ENCODE measurements at places on chromosomes 7 and 10. TPM values are rescaled to one million over a fixed set of nuclear protein-coding genes. Genes with fewer than 3 reads are reported as not detected.

The VSIR gene
- 0.36 TPM for total RNA-seq

The BRAT1 gene
- 16.7 TPM for total RNA-seq

The CXCL12 gene
- not detected for total RNA-seq

The ASB4 gene
- 1.1 TPM for total RNA-seq

- peak overlapping the region; percentile 71 for H3K27ac ChIP-seq
- H3K36me3 ChIP-seq: peaks cover 3% of the 10 kb centered on the region
- H3K4me3 ChIP-seq: peak overlapping the region; percentile 96
- H3K4me1 ChIP-seq: peaks cover 18% of the 10 kb centered on the region
Observed at GRCh38 chr10:5447611-5448071, 35.3 kb downstream of the NET1 start.

DNA sequence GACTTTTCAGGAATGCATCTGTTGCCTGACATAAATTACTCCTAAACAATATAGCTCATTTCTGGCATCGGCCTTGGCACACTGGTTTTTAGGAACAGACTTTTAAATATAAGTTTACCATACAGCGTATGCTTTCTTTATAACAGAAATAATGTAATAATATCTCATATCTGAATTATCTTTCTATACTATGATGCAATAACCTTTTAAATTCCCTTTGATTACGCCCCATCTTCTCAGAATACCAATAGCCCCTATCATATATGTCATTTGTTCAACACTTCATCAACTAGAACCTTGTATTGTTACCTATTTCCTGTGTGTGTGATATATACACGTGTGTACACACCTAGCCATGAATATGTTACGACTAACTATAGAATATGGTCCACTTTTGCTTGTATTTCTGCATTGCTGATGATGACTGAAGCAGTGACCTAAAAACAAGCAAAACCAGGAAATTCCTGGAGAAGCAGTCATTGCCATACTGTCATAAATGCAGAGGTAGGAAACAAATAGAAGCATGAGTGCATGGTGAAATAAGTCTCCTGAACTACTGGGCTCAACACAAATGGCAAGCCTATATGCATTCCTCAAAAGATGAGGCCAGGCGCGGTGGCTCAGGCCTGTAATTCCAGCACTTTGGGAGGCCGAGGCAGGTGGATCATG, 618.4 kb upstream of the NRP1 start:
- H3K27me3 ChIP-seq: no peaks in the 10 kb centered on the region
- no peaks in the 10 kb centered on the region for H3K4me1 ChIP-seq
- H3K27ac ChIP-seq: no peak overlapping the region
- no peak for DNase-seq
- no peaks in the 10 kb centered on the region for H3K36me3 ChIP-seq
- no peak overlapping the region for H3K4me3 ChIP-seq

DNA sequence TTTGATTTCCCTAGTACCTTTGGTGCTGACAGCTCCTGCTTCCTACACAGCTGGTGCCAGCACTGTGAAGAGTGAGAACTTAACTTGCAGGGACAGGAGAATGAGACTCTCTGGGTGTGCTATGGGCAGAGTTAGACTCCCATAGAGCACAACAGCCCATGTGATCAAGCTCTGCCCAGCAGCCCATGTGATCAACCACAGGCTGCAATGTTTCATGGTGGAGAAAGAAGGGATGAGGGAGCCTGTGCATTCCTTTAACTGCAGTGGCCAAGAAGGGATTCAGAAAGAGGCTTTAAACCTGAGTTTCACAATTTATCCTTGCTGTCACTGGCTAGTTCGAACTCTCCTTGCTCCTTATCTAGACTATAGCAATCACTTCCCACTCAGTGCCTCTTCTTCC, 10.0 kb upstream of the MEST start:
- no peaks in the 10 kb centered on the region for H3K36me3 ChIP-seq
- H3K27me3 ChIP-seq: no peaks in the 10 kb centered on the region
- peaks cover 10% of the 10 kb centered on the region for H3K4me1 ChIP-seq
- no peak overlapping the region for H3K27ac ChIP-seq
- DNase-seq: no peak
- no peak overlapping the region for H3K4me3 ChIP-seq

GRCh38 chr7:143322760-143323633, 7.1 kb downstream of the CLCN1 start:
- no peaks in the 10 kb centered on the region for H3K36me3 ChIP-seq
- no peak for DNase-seq
- H3K4me3 ChIP-seq: no peak overlapping the region
- peaks cover 31% of the 10 kb centered on the region for H3K4me1 ChIP-seq
- no peaks in the 10 kb centered on the region for H3K27me3 ChIP-seq
- no peak overlapping the region for H3K27ac ChIP-seq

GRCh38 chr10:20944789-20945502, 47.8 kb upstream of the NEBL start:
- peaks cover 14% of the 10 kb centered on the region for H3K27me3 ChIP-seq
- no peaks in the 10 kb centered on the region for H3K36me3 ChIP-seq
- DNase-seq: no peak

DNA sequence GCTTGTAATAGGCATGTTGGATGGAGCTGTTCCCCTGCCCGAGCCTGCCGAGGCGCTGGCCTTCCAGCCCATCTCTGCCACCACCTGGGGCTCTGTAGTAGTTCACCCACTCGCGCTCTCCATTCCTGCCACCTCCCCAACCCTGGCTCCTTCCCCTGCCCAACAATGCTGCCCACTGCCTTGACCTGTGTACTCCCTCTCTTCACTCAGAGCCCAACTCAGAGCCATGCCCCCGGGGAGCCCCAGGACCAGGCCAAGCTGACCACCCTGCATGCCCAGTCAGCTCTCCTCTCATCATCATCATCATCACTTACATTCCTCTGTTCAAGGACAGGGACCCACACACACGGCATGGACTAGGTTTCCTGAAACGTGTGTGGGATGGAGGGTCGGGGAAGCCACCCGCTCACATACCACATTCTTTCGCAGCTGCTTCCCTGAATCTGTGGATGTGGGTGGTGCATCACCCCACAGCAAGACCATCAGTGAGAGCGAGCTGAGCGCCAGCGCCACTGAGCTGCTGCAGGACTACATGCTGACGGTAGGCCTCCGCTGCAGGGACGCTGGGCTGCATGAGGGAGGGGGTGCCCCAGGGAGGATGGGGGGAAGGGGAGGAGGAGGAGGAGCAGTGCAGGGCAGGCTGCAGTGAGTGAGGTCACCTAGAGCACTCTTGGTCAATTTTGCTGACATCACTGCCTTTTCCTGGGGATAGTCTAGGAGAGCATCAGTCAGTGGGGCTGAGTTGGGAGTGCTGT, 15.6 kb downstream of the NACAD start:
- H3K27me3 ChIP-seq: no peaks in the 10 kb centered on the region
- peaks cover 26% of the 10 kb centered on the region for H3K36me3 ChIP-seq
- no peak overlapping the region for H3K27ac ChIP-seq
- H3K4me3 ChIP-seq: no peak overlapping the region

DNA sequence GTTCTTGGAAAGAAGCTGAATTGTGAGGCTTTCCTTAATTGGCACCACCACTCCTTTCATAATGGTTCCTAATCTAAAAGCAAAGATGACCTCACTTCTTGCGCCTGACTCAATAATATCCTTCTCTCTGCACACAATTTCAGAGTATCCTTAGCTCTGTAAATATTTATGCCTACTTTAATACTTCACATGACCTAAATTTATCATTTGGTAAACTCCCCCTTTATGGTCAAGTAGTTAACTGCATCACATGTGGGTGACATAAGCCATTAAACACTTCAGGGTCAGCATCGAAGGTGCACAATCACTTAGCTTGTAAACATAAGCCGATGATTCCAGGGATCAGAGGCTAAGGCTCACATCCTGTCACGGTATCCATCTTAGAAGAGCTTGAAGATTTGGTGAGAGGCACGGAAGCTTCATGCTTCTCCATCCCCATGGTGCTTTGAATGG, 7.3 kb upstream of the RHOBTB1 start:
- H3K27me3 ChIP-seq: no peaks in the 10 kb centered on the region
- no peak for DNase-seq
- no peak overlapping the region for H3K4me3 ChIP-seq
- peaks cover 12% of the 10 kb centered on the region for H3K4me1 ChIP-seq
- H3K27ac ChIP-seq: no peak overlapping the region

DNA sequence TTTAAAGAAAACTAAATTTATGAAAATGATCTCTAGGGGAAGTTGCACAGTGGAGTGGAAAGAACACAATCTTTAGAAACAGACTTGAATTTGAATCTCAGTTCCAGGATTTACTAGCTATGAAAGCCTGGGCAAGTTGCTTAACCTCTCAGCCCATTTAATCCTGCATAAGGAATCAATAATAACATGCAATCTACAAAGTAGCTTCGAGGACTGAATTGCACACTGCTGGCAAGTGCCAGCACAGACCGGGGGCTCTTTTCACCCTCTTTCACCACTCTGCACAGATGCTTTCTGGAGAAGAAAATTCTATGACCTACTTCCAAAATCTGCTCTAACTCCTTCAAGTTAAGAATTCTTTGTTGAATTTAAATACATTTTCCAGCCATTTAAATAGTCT, 63.4 kb upstream of the ANK3 start:
- no peaks in the 10 kb centered on the region for H3K27me3 ChIP-seq
- no peak overlapping the region for H3K4me3 ChIP-seq
- DNase-seq: no peak
- no peak overlapping the region for H3K27ac ChIP-seq
- H3K36me3 ChIP-seq: no peaks in the 10 kb centered on the region

GRCh38 chr7:102810916-102811315, 62.1 kb downstream of the FAM185A start:
- no peaks in the 10 kb centered on the region for H3K27me3 ChIP-seq
- H3K27ac ChIP-seq: no peak overlapping the region
- no peak for DNase-seq
- no peak overlapping the region for H3K4me3 ChIP-seq
- no peaks in the 10 kb centered on the region for H3K36me3 ChIP-seq

- no peaks in the 10 kb centered on the region for H3K27me3 ChIP-seq
- H3K36me3 ChIP-seq: no peaks in the 10 kb centered on the region
- no peak for DNase-seq
- no peaks in the 10 kb centered on the region for H3K4me1 ChIP-seq
Observed at GRCh38 chr10:8301333-8301732, 246.8 kb downstream of the GATA3 start.

DNA sequence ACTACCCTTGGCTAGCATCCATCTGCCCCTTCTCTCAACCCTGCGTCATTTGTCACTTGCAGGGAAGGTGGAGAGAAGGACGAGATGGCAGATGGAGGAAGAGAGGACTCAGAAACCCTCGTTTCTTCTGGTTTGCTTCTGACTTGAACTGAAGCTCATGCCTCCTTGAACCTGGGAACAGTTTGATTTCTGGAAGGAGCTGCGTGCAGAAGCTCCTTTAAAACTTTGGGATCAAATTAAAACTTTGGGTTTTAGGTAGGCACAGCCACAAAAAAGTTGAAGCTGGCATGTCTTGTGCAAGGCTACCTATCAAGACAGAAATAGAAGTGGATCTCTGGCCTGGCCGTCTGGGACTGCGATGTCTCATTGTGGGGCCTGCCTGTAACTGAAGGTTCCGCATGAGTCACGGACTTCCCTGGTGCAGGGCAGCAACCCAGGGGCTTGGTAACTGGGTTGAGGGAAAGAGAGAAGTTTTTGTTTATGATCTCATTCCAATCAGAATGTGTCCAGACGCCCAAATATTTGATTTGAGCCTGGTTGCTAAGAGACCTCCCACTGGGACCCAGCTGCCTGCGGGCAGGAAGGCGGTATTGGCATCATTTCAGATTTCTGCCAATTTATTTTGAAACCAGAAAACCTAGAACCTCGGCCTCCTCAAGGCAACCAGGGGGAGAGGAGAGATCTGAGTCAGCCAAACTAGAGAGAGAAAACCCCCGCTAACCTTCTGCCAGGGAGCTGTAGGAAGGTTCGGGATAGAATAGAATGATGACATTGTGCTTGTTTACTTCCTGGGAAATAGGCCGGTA, 15.8 kb upstream of the CAMK1D start:
- H3K27ac ChIP-seq: no peak overlapping the region
- no peaks in the 10 kb centered on the region for H3K36me3 ChIP-seq
- no peaks in the 10 kb centered on the region for H3K27me3 ChIP-seq
- DNase-seq: no peak

DNA sequence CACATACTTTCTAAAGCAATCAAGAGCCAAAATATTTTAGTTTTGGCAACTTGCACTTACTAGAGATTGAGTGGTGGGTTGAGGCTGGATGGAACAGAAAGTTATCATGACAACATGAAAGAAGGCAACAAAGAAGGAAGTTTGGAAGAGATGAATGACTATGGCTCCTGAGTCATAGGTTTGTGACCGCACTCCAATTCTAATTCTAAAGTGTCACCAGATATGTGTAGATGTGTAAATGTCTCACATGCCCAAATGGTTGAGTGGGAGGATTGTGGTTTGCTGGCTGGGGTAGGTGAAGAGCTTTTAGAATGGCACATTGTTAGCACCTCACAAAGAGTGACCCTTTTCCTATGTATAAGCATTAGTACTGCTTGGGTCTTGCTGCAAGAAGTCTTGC, 20.2 kb downstream of the TAS2R16 start:
- H3K4me3 ChIP-seq: no peak overlapping the region
- no peak overlapping the region for H3K27ac ChIP-seq
- peaks cover 5% of the 10 kb centered on the region for H3K4me1 ChIP-seq
- H3K27me3 ChIP-seq: no peaks in the 10 kb centered on the region
- DNase-seq: no peak

DNA sequence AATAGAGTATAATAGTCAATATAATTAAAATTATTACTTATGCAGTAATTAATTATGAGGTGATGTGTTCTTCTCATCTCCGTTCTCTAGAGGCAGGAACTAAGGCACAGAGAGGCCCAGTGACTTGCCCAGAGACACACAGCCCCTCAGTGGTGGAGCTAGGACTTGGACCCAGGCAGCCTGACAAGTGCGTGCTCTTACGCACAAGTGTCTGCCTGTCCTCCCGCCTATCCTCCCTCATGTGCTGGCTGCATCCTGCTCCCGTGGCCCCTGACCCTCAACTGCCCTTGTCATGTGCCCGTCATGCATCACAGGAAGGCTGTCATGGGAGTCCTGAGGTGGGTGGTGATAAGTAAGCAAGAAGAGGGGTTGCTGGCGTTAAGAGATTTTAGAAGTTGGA, 14.3 kb downstream of the IL2RA start:
- H3K27me3 ChIP-seq: peaks cover 1% of the 10 kb centered on the region
- no peak overlapping the region for H3K27ac ChIP-seq
- no peaks in the 10 kb centered on the region for H3K36me3 ChIP-seq

All from HepG2 (cell line).